ENCODE measurements at places on chromosomes 3 and 15.
A peak's percentile ranks its signal among the peaks of the same experiment; 100 is the strongest.

DNA sequence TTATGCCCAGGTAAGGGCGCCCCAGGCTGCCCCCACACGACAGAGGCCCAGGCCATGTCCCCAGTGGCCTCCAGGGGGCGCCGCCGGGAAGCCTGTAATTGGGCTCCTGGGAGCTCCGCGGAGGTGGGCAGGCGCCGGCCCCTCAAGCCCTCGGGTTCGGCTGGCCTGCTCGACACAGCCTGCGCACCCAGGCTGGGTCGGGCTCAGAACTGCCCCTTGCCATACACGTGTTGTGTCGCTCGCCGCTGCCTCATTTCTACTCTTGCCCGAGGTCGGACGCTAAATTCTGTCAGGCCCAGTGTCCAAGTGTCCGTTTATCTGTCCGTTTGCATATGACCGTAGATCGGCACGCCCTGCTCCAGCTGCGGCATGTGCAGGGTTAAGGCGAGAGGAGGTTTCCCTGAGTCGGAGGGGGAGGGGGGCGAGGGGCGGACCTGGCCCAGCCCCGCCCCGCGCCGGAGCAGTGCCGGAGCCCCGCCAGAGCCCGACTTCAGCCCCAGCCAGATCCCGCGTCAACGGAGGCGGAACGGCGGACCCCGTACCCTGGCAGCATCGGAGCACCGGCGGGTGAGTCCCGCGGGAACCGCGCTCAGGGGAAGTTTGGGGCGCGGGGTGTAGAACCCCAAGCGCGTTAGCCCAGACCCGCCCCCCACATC is at the start of gene KLHDC8B:
TSS of gene KLHDC8B (plus strand) at position 480 of the 656 bp plus-strand sequence. CDS start 1,172 bp downstream, outside the sequence.
- H3K27ac ChIP-seq: peak within 1 kb of the TSS; percentile 70
- no peaks in the 10 kb centered on the region for H3K36me3 ChIP-seq
- H3K4me1 ChIP-seq: peaks cover 14% of the 10 kb centered on the region
- no peaks in the 10 kb centered on the region for H3K27me3 ChIP-seq

DNA sequence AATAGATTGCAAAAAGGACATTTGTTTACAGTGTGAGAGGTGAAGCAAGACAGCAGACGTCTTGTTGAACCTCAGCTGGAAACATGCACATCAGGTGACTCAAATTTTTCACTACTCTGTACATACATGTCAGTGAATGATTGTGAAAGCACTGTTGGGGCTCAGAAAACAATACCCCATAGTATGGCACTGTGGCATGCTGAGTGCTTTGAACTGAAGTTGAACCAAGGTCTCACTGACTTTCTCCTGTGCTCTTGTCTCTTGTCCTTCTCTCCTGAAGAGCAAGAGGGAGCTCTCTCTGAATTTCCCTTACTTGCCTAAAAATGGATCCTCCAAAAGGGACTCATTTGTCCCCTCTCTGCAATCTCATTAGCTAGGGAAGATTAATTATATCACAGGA is 24.5 kb upstream of the NEDD4 start:
- no peak for DNase-seq
- no peak overlapping the region for H3K27ac ChIP-seq
- no peaks in the 10 kb centered on the region for H3K36me3 ChIP-seq
- H3K4me1 ChIP-seq: no peaks in the 10 kb centered on the region

GRCh38 chr3:53114011-53114400 is 16.2 kb downstream of the RFT1 start:
- peak overlapping the region; percentile 33 for H3K27ac ChIP-seq
- peaks cover 30% of the 10 kb centered on the region for H3K36me3 ChIP-seq
- no peaks in the 10 kb centered on the region for H3K27me3 ChIP-seq
- H3K4me1 ChIP-seq: no peaks in the 10 kb centered on the region
- H3K4me3 ChIP-seq: no peak overlapping the region

GRCh38 chr3:126343649-126344035 is 13.6 kb downstream of the KLF15 start:
- H3K27ac ChIP-seq: no peak overlapping the region
- no peaks in the 10 kb centered on the region for H3K4me1 ChIP-seq

GRCh38 chr3:88225326-88226008 is 75.7 kb downstream of the C3orf38 start:
- no peak overlapping the region for H3K4me3 ChIP-seq
- H3K36me3 ChIP-seq: no peaks in the 10 kb centered on the region
- H3K4me1 ChIP-seq: peaks cover 4% of the 10 kb centered on the region

DNA sequence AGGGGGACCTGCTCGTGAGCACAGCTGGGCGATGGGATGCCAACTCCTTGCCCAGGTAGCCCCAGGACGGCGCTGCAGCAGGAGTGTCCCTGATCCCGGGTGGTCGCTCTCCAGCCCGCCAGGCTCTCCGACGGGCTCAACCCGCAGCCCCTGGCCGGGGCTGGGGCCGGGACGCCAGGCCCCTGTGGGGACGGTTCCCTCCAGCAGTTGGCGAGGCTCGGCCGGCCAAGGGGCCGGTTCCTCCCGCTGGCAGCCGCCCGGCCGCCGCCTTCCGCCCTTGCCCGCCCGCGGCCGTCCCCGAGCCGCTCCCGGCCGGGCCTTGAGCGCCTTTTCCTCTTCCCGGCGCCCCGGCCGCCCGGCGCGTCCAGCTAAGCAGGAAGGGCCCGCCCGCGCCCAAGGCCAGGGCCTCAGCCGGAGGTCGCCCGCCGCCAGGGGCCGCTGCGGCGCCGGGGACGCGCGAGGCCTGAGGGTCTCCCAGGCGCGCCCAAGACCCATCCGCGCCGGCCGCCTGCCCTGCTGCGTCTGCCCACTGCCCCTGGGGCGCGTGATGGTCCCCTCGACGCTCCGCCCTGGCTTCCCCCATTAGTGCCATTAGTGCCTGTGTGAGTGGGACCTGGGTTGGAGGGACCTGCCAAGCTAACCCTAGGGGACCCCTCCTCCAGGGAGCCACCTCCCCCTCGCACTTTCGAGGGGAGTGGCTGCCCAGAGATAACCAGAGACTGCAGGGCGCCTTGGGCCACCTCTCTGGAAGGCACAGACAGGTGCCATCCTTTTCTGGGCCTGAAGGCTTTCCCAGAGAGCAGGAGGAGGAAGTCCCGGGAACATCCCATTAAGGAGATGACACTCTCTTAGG is 106.4 kb downstream of the FBLN2 start:
- peak; percentile 96 for DNase-seq
- H3K4me1 ChIP-seq: peaks cover 7% of the 10 kb centered on the region
- H3K4me3 ChIP-seq: no peak overlapping the region

- no peak overlapping the region for H3K4me3 ChIP-seq
- DNase-seq: no peak
- H3K4me1 ChIP-seq: no peaks in the 10 kb centered on the region
- no peaks in the 10 kb centered on the region for H3K36me3 ChIP-seq
- H3K27ac ChIP-seq: no peak overlapping the region
- H3K27me3 ChIP-seq: no peaks in the 10 kb centered on the region
Measured at GRCh38 chr3:176611703-176612102, 585.6 kb downstream of the TBL1XR1 start.

GRCh38 chr3:71087143-71088018 is 496.1 kb downstream of the FOXP1 start:
- no peaks in the 10 kb centered on the region for H3K27me3 ChIP-seq
- no peak overlapping the region for H3K27ac ChIP-seq
- H3K4me3 ChIP-seq: no peak overlapping the region

- DNase-seq: peak; percentile 80
- no peaks in the 10 kb centered on the region for H3K27me3 ChIP-seq
- H3K4me1 ChIP-seq: peaks cover 25% of the 10 kb centered on the region
- no peak overlapping the region for H3K4me3 ChIP-seq
- H3K36me3 ChIP-seq: peaks cover 1% of the 10 kb centered on the region
Measured at GRCh38 chr3:46946856-46947545, 29.5 kb downstream of the CCDC12 start.

DNA sequence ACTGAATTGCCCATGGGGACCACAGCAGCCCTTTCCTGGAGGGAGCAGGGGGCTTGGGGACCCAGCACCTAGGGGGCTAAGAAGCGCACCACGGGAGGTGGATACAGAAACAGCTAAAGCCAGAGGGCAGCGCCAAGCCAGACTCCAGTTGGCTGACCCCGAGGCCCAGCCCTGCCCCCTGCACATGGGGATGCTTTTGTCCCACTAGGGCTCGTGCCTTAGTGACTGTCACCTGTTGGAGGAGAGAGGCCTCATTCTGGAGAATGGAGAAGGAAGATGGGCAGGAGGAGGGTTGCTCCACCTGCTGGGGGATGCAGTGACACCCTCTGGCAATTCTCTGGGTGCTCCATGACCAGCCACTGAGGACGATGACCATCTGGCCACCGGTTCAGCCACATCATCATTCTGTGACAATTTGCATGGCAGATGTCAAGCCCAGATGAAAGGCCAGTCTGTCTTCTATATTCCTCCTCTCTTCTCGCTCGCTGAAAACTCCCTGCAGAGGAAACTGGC is 167.8 kb upstream of the TLE3 start:
- H3K27me3 ChIP-seq: no peaks in the 10 kb centered on the region
- H3K4me1 ChIP-seq: peaks cover 68% of the 10 kb centered on the region
- no peaks in the 10 kb centered on the region for H3K36me3 ChIP-seq
- H3K27ac ChIP-seq: no peak overlapping the region

DNA sequence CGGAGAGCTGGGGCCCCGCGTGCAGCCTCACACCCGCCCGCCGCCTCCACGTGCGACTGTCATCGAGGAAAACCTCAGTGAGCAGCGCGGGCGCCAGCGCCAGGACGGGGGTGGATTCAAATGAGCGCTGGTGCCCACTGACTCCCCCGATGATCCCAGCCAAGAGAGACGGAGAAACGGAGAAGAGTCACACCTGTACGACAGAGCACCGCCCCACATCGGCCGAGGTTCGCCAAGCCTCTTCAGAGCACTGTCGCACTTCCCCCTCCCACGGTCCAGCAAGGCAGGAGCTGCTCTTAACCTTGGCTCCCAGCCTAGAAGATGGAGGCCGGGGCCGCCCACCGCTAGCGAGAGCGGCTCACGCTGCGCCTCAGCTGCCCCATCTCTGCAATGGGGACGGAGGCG is 130.9 kb upstream of the IQSEC1 start:
- no peak overlapping the region for H3K27ac ChIP-seq
- no peaks in the 10 kb centered on the region for H3K36me3 ChIP-seq
- no peak for DNase-seq
- peaks cover 3% of the 10 kb centered on the region for H3K4me1 ChIP-seq
- H3K27me3 ChIP-seq: no peaks in the 10 kb centered on the region

GRCh38 chr3:72998466-72998865 is 1.9 kb downstream of the PPP4R2 start:
- DNase-seq: no peak
- peaks cover 11% of the 10 kb centered on the region for H3K4me1 ChIP-seq
- no peaks in the 10 kb centered on the region for H3K27me3 ChIP-seq

DNA sequence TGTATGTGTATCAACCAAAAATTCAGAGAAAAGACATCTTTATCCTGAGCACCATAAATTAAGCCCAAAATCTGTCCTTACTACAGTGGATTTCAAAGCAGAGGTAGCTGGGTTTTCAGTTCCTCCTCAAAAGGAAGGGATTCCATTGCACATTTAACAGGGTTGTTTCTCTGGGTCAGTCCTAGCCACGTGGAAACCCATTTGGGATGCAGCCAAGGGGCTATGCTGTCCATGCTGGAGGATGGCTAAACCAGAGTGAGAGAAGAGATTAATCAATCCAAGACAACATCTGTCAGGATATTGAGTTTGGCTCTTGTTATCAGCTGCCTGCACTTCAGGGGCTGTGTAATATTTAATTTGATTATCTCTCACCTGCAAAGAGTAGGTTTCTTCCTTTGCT is 28.1 kb downstream of the LSAMP start:
- H3K4me1 ChIP-seq: no peaks in the 10 kb centered on the region
- no peak overlapping the region for H3K27ac ChIP-seq
- H3K4me3 ChIP-seq: no peak overlapping the region

DNA sequence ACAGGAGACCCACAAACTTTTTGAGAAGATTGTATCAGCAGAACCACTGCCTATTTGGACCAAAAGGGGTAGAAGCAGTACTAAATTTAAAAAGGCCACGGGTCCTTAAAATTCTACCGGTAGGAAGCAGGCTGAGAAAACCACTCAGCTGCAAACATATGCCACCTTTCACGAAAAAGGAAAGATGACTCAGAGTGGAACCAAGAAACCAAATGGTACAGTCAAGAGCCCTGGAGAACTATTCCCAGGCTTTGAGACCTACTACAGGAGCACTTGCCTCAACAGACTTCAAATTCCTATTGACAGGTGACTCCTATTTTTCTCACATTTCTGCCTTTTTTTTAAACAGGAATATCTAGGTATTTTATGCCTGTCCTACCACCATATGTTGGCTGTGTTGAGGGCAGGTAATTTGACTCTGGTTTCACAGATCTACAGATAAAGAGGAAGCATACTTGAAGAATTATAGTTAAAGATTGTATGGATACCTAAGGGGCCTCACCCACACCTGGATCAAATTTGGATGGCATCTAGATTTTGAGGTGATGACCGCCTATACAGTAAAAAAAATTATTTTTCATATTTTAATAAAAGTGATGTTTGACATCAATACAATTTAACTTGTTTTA is 10.1 kb downstream of the GOLIM4 start:
- no peak overlapping the region for H3K4me3 ChIP-seq
- no peak overlapping the region for H3K27ac ChIP-seq
- DNase-seq: no peak
- H3K4me1 ChIP-seq: peaks cover 4% of the 10 kb centered on the region
- no peaks in the 10 kb centered on the region for H3K36me3 ChIP-seq
- no peaks in the 10 kb centered on the region for H3K27me3 ChIP-seq
